ENCODE measurements at places on chromosomes 1 and 21.

DNA sequence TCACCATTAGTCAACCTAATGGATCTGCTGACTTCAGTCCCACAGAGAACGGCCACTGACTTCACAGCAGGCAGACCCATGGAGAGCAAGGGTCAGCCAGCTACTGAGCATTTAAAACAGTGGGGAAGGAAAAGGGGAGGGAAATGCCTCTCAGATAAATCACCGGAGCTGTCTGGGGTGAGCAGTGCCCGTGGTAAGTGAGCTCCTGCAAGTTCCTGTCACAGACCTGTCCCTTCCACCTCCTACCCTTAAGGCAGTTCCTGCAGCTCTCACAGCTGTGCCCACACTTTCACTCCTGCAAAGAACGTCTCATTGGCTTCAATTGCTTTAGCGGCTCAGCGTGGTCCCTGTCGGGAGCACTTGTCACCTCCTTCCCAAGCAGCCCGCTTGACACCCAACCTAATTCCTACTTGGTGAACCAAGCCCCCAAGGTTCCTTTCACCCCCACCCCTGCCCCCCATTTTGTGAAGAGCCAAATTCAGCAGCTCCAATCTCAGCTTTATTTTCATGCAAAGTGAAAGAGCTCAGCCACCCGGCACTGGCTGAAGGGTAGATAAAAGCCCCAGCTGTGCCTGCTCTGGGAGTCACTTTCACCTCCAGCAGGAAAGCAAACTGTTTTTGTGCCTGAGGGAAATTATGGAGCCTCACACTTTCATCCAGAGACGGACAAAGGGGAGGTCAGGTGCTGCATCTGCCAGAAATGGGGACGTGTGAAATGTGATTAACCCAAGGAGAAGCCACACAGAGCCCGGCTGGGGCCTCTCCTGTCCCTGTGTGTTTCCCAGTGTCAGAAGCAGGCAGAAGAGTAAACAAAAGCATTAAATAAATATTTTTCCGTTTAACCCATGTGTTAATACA is 306.2 kb downstream of the TTLL7 start:
- no peak for DNase-seq

GRCh38 chr1:92464588-92465255 is 22.0 kb downstream of the GFI1 start:
- DNase-seq: no peak

DNA sequence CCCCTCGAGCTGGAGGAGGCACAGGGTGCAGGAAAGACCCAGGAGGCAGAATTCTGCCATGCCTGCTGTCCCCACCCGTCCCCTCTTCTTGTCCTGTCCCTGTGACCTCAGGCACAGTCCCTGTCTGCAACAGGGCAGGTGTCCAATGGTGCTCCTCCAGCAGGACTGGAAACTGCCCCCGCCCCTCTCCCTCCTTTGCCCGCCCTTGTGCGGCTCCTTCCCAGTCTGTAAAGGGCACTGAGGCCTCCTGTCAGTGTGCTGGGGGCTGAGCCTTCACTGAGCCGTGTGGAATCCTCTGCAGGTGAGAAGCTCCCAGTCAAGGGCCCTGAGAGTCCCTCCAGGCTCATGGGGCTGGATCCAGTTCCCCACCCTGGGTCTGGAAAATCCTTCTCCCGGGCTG is 28.9 kb downstream of the PRDM16 start:
- no peak for DNase-seq

DNA sequence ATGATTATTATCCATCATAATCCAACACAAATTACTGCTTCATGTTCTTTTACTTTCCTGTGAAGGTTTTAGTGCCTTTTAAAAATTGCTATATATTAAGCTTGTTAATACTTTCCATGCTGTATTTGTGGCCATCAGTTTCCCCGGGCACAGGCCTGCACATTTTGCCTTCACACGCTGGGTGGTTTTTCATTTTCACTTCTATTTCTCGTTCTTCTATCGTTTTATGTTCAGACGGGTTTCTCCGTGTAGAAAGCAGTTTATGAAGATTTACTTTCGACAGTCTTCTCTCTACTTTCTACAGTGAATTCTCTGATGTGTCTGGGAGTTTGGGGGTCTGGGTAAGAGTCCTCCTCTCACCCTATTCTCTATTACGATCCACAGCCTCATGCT is 9.5 kb downstream of the RUNX3 start:
- no peak for DNase-seq

DNA sequence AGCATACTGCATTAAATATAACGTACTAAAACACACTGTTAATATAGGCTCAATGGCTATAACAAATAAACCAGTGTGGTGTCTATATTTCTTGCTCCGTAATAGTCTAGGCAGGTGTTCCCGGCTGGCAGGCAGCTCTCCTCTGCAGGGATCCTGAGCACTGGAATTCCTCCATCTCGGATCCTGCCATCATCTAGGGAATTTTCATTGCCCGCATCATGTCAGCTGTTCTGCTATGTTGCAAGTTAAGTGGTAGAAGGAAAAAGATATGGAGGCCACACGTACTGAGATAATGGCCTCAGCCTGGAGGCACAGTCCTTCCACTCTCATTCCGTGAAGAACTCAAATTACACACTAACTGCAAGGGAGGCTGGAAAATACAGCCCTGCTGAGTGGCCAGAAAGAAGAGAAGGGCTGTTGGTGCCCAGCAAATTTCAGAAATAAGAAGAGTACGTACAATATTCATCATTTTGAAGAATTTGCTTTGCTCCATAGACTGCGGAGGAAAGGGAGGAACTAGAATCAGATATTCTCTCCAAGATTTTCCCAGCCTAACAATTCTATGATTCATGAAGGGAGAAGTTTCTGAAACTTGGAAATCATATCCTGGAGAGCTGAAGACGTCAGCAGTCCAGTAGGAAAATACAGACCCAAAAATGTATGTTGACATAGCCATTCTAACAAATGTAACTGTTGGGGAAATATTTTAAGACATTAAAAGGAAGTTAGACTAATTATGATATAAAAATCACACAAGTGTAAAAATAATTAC is 263.3 kb downstream of the MRPL39 start:
- no peak for DNase-seq

- no peak for DNase-seq
These were observed 89.5 kb upstream of the KCTD3 start for GRCh38 chr1:215477632-215478031.
